Epithelial cell of proximal tubule (primary cell): ENCODE measurements at places on chromosomes 11 and 22.
A peak's percentile ranks its signal among the peaks of the same experiment; 100 is the strongest.

GRCh38 chr11:132941024-132941646 is 591.2 kb downstream of the OPCML start:
- DNase-seq, result no peak

GRCh38 chr11:76695771-76696170 is 25.2 kb upstream of the LRRC32 start:
- DNase-seq, result no peak

DNA sequence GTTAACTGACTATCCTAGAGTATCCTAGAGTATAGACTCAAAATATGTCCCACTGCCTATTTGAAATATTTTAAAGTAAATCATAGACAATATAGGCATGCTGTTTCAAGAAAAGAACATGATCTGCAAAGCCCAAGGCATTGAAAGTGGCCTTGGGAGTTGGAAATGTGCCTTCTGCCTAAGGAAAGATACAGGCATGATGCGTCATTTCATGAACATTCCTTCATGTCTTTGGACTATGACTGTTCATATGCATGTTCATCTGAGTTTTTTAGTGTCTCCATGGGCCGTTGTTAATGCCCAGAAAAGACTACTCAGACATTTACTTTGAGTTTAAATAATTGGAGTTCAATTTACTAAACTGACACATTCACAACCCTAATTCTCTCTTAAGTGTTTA is 69.7 kb upstream of the PRDM11 start:
- DNase-seq, result no peak

- no peak for DNase-seq
These were observed 393.5 kb upstream of the CADM1 start for GRCh38 chr11:115897707-115898106.

DNA sequence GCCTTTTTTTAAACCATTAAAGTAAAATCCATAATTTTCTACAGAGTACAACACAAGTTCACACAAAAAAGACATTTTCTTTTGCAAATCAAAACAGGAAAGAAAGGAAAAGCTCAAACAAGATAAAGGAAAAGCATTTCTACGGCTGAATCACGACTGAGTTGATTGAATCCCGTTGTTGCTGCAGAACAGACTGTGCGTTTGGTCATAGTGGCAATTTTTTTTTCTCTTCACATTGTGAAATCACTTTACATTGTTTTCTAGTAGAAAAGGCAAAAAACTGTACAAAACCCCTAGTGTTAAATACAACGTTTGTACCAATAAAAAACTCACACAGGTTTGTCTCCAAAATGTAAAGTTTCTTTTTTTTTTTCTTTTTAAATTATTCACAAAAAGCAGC is 17.3 kb upstream of the RAPSN start:
- DNase-seq, result no peak

GRCh38 chr11:119700536-119701346 is 28.3 kb downstream of the NECTIN1 start:
- DNase-seq, result no peak

DNA sequence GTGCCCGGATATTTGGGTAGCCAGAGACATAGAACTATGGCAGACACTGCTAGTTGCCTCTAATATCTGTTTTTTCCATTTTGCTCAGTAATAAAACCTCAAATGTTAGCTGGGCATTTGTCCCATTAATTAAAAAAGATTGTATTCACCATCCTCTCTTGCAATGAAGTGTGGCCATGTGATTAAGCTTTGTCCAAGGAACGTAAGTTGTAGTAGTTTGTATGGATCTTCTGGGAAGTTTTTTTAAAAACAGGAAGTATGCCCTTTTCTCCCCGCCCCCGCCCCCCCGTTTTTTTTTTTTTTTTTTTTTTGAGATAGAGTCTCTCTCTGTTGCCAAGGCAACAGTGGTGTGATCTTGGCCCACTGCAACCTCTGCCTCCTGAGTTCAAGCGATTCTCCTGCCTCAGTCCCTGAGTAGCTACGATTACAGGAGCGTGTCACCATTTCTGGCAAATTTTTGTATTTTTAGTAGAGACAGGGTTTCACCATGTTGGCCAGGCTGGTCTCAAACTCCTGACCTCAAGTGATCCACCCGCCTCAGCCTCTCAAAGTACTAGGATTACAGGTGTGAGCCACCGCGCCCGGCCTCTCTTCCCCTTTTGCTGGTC is 1.7 kb upstream of the TMEM135 start:
- DNase-seq, result no peak

DNA sequence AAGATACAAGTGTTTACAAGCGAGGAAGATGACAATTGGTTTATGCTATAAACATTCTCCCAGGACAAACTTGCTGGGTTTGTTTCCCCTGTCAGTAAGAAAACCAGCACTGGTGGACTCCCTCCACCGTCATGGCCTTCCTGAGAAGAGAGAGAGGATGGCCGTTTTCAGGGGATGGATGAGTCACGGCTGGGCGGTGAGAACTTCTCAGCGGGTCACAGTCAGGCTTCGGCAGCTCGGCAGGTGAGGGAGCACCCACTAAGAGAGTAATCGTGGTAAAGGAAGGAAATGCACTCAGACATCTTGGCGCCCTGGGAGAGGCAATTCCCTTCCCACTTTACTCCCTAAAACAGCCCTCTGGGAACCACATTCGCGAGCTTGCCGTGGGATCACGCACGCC is 83.9 kb downstream of the NCAM1 start:
- no peak for DNase-seq

- DNase-seq, result no peak
These were observed 42.6 kb downstream of the SLN start for GRCh38 chr11:107669191-107669740.

- no peak for DNase-seq
These were observed 7.1 kb downstream of the NLRX1 start for GRCh38 chr11:119175493-119176077.

- DNase-seq, result no peak
These were observed 35.3 kb downstream of the DGCR2 start for GRCh38 chr22:19086896-19087295.

- DNase-seq, result no peak
These were observed 110.9 kb upstream of the B3GAT1 start for GRCh38 chr11:134522782-134523570.

DNA sequence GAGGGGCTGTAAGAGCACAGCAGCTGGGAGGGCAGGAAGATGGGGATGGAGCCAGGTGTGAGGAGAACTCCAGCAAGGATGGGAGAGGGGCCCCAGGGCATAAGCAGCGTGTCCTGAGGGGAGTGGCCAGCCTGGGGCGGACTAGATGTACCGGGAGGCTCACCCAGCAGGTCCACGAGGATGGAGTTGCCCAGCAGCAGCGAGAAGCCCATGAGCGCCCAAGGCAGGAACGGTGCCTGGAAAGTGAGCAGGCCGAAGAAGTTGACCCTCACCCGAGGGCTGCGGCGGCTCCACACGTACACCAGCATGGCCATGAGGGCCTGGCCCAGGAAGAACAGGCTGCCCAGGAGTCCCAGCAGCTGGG is 1.3 kb downstream of the DERL3 start:
- DNase-seq, result no peak

DNA sequence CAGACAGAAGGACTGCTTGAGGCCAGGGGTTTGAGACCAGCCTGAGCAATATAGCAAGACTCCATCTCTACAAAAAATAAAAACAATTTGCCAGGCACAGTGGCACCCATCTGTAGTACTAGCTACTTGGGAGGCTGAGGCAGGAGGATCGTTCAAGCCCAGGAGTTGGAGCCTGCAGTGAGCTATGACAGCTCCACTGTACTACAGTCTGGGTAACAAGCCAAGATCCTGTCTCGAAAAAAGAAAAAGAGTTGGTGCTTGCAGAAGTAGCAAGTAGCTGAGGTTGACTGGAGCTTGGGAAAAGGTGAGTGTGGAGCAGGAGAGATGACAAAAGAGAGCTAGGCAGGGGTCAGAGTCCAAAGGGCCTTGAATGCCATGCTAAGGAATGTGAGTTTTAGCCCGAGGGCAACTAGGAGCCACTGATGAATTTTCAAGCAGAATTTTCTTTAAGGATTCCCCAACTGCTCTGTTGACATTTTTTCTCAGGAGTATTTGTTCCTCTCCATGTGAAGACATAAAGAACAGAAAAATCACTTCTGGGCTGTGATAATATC is 3.1 kb downstream of the AP1B1 start:
- DNase-seq, result no peak

- DNase-seq, result no peak
These were observed 5.1 kb downstream of the SHISAL1 start for GRCh38 chr22:44307509-44308169.

- no peak for DNase-seq
These were observed 13.5 kb downstream of the PLET1 start for GRCh38 chr11:112247201-112247600.

DNA sequence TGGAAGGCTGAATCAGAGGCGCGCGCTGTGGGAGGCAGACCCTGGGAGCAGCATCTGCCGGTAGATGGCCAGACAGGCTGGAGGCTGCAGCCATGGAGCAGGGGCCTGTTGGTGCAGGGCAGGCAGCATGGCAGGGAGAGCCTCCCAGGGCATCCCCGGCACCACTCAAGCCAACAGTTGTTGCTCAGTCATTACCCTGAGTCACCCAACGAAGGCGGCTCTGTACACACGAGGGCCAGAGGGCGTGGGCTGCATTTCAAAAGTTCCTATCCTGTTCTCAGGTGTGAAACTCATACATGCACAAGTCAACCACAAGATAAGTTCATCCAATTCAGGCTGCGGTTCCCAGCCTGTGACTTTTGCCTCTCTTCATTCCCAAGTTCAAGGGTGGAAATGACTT is 2.6 kb downstream of the ANO1 start:
- no peak for DNase-seq

- DNase-seq, result peak; percentile 53
These were observed 41.0 kb downstream of the CEP57 start for GRCh38 chr11:95831198-95831883.

DNA sequence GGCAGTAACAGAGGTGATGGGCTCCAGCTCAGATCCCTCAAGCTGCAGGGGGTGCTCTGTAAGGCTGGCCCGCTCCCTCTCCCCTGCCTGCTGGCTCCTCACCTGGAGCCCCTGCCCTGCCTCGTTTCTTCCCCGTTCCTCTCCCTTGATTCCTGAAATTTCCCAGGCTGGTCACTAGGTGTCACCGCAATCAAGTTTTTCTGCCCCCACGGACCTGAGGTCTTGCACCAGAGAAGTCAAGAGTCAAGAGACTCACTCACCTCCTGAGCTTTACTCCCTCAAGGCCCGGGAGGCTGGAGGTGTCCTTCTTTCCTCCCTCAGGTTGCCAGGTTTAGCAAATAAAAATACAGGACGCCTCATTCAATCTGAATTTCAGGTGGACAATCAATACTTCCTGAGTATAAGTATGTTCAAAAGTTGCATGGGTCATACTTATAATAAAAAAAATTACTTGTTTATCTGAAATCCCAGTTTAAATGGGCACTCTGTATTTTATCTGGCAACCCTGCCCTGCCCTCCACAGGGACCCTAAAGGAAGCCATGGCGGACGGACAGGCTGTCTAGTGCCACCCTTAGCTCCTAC is 69.2 kb downstream of the SCUBE1 start:
- DNase-seq, result no peak

- DNase-seq, result no peak
These were observed 2.8 kb downstream of the ZFTA start for GRCh38 chr11:63765688-63766241.

GRCh38 chr22:20232781-20233180 is 35.3 kb downstream of the RTN4R start:
- no peak for DNase-seq

DNA sequence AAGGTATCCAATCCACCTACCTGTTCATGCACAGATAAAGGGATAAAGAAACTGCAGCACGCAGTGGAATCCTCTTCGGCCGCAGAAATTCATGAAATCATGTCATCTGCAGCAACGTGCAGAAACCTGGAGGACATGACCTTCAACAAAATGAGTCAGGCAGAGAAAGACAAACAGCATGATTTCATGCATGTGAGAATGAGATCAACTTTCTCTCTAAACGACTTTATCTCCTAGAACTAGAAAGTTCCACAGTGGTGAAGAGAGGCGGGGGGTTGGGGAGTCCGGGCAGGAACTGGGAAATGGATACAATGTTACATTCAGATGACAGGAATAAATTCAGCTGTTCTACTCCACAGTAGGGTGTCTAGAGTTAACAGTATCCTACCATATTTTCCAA is 9.9 kb downstream of the RGL4 start:
- peak; percentile 30 for DNase-seq

GRCh38 chr11:128343135-128343514 is 244.2 kb downstream of the ETS1 start:
- no peak for DNase-seq

DNA sequence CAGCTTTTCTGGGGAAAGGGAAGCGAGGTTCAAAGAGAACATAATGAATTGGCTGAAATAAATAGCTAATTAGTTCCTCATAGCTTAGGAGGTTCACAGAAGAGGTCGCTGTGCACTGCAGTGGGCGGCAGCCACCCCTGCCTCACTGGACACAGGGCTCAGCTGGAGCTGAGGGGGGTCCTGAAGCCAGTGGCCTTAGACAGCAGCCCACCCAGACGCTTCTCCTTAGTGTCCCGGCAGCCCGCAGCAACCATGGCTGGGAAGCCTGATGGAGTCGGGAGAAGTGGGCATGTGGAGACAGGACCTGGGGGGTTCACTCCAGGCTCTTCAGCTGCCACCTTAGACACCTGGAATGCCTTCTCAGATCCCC is 75.4 kb downstream of the TRIM29 start:
- no peak for DNase-seq

GRCh38 chr11:123166071-123166559 is 28.9 kb downstream of the CLMP start:
- DNase-seq, result no peak

DNA sequence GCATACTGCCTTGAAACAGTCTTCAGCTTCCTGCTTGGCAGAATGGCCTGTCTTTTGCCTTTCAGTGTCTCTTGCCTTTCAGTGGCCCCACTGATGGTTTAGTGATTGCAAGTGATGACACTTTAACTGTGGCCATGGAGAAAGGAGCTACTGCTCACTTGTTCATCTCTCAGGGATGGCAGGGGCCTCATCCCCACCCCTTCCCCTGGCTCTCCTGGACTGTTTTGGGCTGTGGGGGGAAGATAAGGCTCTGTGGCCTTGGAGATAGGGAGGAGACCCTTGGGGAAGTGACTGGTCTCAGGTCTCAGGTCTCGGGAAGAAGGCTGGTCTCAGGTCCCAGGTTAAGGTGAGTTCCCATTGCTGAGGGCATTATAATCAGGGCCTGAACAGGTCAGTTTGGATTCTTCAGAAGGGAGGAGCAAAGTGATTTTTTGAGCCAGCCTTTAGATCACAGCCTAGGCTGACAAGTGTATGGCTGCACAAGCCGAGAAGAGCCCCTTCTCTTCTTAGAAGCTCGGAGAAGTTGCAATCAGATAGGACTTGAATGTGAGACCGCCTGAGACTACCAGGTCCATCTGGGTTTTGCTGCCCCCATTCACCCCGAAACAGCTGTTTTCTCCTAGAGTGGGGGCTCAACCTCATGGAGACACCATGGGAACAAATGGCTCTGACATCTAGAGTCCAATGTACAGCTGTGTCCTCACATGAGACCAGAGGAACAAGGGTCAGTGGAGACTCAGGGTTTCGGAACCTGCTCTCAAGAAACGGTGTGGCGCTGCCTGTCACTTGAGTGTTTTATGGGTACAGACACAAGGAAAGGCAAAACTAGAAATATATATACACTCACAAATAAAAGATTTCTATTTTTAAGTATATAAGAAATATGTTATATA is 15.9 kb upstream of the P2RY2 start:
- no peak for DNase-seq

GRCh38 chr11:4682623-4683419 is 14.8 kb downstream of the OR51E2 start:
- DNase-seq, result no peak
